ENCODE measurements at places on chromosomes 2 and 18.

- H3K4me3 ChIP-seq, result no peak overlapping the region
- no peaks in the 10 kb centered on the region for H3K27me3 ChIP-seq
- no peak for DNase-seq
- H3K4me1 ChIP-seq, result peaks cover 7% of the 10 kb centered on the region
- H3K36me3 ChIP-seq, result no peaks in the 10 kb centered on the region
- no peak overlapping the region for H3K27ac ChIP-seq
Measured at GRCh38 chr2:120809151-120809550, 73.5 kb downstream of the GLI2 start.

DNA sequence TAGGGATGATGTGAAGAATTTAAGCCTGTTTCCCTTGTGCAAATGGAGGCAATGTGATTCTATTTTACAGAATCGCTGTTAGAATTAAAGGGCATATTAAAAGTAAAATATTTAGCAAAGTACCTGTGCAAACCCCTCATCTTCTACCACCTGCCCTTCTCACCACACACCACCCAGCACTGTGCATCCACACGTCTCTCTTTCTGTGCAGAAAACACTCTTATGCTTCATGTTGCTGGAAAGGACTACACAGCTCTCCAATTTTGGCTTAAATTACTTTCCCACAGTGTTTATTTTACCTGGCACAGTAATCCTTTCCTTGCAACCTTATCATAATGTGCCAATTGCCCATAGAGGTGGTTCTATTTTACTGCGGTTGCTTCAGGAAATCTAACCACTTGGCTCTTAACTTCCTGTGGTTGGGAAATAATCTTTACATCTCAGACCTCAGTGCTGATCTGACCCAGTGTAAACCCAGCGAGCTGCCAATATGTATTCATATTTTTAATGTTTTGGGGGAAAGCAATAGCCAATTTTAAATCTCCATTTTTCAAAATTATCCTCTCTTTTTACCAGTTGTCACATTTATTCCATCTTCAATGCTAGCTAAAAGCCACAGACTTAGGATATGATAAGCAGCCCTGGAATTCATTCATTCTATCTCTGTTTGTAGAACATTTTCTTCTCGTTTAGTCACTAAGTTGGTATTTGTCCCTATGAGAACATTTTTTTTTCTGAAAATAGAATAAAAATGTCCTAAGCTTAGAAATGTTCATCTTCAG lies 250.9 kb downstream of the DSEL start:
- no peak for DNase-seq
- no peaks in the 10 kb centered on the region for H3K4me1 ChIP-seq
- H3K27ac ChIP-seq, result no peak overlapping the region
- no peak overlapping the region for H3K4me3 ChIP-seq

GRCh38 chr2:64769392-64770044 lies 115.8 kb upstream of the SERTAD2 start:
- H3K27ac ChIP-seq, result no peak overlapping the region

DNA sequence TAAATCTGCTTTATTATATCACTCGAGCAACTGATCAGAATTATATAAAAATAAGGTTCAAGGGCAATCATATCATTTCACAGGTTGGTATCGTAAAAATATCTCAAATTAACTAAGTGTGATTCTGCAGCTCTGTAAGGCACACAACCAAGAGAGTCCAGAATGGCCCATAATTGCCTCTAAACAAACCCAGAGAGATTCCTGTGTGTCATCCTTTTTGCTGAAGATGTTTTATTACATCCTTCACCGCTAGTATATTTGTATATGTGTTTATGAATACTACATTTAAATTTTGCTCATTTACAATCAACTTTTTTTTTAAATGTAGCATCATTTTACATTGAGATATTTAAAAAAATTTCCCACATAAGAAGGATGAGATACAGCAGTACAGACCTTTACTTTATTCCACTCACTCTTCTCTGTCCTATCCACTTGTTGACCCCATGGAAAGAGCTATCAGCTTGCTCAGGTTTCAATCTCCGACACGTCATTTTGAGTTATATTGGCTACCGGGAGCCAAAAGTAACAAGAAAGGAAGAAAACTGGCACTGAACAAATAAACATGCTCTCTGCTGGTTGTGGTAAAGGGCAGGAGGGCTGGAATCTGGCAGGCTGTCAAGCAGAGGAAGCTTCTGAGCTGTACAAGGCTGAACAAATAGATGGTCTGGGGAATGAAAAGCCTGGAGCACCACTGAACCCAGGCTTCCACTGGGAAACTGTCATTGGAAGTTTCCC lies 23.1 kb downstream of the PLA2R1 start:
- H3K4me3 ChIP-seq, result no peak overlapping the region
- no peak for DNase-seq
- no peak overlapping the region for H3K27ac ChIP-seq
- no peaks in the 10 kb centered on the region for H3K27me3 ChIP-seq

DNA sequence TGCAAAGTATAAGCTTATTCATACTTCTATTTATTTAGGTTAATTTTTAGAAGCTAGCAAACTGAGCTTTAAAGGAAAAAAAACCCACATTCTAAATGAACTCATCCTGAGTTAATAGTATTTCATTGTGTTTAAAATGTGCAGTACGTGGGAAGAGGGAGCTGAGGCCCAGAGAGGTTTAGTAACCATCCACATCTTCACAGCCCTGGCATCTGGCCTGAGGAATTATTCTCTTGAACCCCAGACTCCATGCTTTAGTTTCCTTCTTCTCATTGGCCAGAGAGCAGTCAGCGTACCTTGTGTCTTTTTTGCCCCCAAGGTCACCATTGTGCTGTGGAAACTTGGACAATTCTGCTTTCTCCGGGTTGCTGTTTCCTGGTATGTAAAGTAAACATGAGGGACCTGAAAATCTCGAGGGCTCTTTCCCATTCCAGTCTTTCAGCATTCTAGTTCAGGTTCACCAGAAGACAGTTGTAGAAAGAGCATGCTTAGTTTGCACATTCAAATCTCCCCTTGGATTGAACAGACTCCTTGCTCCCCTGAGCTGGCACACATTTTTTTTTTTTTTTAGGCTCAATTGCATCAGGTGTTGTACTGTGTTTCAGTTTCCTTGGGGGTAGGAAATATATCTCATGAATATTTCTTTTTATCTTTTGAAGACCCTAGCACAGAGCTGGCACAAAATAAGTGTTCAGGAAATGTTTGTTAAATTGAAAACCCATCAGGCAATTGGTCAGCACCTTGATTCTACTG lies 81.4 kb downstream of the MYCN start:
- no peak overlapping the region for H3K4me3 ChIP-seq
- peaks cover 4% of the 10 kb centered on the region for H3K27me3 ChIP-seq
- peaks cover 55% of the 10 kb centered on the region for H3K4me1 ChIP-seq
- no peaks in the 10 kb centered on the region for H3K36me3 ChIP-seq
- no peak for DNase-seq

DNA sequence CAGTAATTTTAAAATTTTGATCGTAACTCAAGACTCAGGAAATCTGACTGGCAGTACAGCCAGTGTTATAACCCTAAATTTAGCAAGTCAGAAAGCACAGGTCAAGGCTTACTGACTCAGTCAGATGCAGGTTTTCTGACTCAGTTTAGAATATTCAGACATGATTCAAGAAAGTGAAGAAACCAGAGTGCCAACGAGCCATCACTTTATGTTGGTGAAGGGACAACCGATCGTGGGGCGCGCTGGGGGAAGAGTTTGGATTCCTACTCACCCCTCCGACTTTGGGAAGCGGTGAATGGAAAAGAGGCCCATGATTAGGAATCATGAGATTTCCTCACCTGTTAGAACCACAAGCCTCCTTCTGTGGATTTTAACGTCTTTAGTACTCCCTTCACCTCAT lies 998 bp downstream of the RNF149 start:
- H3K27me3 ChIP-seq, result no peaks in the 10 kb centered on the region
- peak overlapping the region; percentile 87 for H3K4me3 ChIP-seq
- H3K36me3 ChIP-seq, result peaks cover 8% of the 10 kb centered on the region
- DNase-seq, result no peak

- no peak for DNase-seq
- H3K4me3 ChIP-seq, result no peak overlapping the region
- no peaks in the 10 kb centered on the region for H3K27me3 ChIP-seq
- no peaks in the 10 kb centered on the region for H3K36me3 ChIP-seq
- H3K4me1 ChIP-seq, result peaks cover 30% of the 10 kb centered on the region
Measured at GRCh38 chr18:25177631-25178030, 174.3 kb downstream of the ZNF521 start.

GRCh38 chr2:71045865-71046548 lies 22.4 kb upstream of the NAGK start:
- H3K27me3 ChIP-seq, result peaks cover 29% of the 10 kb centered on the region
- H3K4me1 ChIP-seq, result peaks cover 25% of the 10 kb centered on the region
- H3K4me3 ChIP-seq, result no peak overlapping the region

- no peak for DNase-seq
- H3K4me1 ChIP-seq, result no peaks in the 10 kb centered on the region
- no peaks in the 10 kb centered on the region for H3K36me3 ChIP-seq
- H3K27me3 ChIP-seq, result peaks cover 14% of the 10 kb centered on the region
- H3K4me3 ChIP-seq, result no peak overlapping the region
- H3K27ac ChIP-seq, result no peak overlapping the region
Measured at GRCh38 chr2:71166812-71167211, 36.4 kb downstream of the MPHOSPH10 start.

DNA sequence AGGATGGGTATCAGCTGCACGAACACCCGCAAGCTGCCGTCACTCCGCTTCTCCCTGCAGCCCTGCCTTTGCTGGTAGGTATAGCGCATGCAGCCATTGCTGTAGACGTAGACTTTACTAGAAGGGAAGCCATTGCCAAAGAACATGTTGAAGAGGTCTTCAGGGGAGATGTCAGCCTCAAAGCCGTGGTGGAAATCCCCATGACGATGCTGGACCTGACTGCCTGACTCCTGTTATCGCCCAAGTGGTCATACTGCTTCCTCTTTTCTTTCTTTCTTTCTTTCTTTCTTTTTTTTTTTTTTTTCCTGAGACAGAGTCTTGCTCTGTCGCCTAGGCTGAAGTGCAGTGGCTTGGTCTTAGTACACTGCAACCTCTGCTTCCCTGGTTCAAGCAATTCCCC lies 68.7 kb upstream of the SPRED2 start:
- H3K4me3 ChIP-seq, result no peak overlapping the region
- no peaks in the 10 kb centered on the region for H3K36me3 ChIP-seq
- no peak overlapping the region for H3K27ac ChIP-seq
- H3K27me3 ChIP-seq, result no peaks in the 10 kb centered on the region

- no peak overlapping the region for H3K27ac ChIP-seq
- DNase-seq, result no peak
- H3K36me3 ChIP-seq, result no peaks in the 10 kb centered on the region
Measured at GRCh38 chr2:50612306-50612705, 419.6 kb downstream of the NRXN1 start.

DNA sequence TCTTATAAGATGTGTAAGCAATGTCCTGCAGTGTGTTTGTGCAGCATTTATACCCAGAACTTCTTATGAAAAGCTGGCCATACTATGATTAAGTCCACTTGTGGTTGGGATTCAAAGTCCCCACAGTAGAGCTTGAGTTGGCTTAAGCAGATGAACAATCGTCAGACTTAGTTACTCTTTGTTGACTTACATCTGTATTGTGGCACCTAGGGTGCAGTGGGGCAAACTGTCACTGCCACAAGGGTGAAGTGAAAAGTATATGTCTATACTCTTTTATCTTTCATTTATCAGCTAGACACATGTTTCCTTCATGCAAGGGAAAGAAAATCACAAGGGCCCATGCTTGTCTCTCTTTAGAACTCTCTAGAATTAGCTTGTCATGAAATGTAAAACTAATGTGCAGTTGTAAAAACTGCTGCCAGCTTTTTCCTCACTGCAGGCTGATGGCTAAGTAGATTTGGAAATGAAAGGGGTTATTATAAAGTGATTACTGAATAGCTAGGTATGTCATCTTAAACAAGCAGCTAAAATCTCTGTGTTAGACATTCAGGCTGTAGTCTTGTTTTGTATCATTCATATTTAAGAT lies 474.5 kb downstream of the PTPRM start:
- H3K27me3 ChIP-seq, result no peaks in the 10 kb centered on the region
- H3K27ac ChIP-seq, result no peak overlapping the region
- DNase-seq, result no peak
- no peaks in the 10 kb centered on the region for H3K36me3 ChIP-seq

DNA sequence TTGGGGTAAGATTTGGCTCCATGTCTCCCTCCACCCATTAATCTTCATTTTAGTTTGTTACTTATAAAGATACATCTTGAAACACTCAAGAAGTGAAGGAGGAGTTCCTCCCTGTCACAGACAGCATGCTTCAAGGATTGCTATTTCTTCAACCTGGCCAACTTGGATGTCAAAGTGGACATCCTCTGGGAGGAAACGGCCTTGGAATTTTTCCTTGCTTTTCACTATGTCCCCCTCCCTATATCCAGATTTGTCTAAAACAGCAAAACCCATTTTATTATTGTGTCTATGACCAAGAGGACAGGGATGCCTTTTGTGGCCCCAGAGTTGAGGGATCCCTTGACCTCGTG lies 242.9 kb downstream of the LPIN1 start:
- no peaks in the 10 kb centered on the region for H3K36me3 ChIP-seq
- no peak for DNase-seq
- H3K27ac ChIP-seq, result no peak overlapping the region
- no peak overlapping the region for H3K4me3 ChIP-seq

- no peaks in the 10 kb centered on the region for H3K4me1 ChIP-seq
- H3K27me3 ChIP-seq, result no peaks in the 10 kb centered on the region
Measured at GRCh38 chr2:208757364-208757763, 350.8 kb downstream of the PTH2R start.

DNA sequence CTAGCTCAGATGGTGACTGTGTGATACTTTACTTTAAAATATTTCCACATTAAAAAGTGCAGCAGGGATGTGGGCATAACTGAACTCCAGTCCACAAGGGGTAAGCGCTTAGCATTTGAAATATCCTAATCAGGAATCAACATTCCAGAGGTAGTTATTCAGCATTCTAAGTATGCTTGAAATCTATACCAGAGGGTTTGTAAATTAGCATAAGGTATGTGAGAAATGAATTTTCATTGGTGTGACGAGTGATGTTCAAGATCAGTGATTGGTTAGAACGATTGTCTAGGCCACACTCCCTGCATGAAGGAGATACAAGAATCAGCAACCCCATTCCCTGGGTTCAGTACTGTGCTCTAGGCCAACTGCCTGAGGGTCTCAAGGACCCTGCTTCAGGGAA lies 42.6 kb downstream of the MAPK4 start:
- H3K36me3 ChIP-seq, result no peaks in the 10 kb centered on the region
- H3K27me3 ChIP-seq, result no peaks in the 10 kb centered on the region
- DNase-seq, result no peak
- H3K4me1 ChIP-seq, result no peaks in the 10 kb centered on the region
- no peak overlapping the region for H3K4me3 ChIP-seq

GRCh38 chr2:218169757-218170546 lies 3.2 kb upstream of the CXCR1 start:
- H3K36me3 ChIP-seq, result no peaks in the 10 kb centered on the region
- H3K27ac ChIP-seq, result no peak overlapping the region
- DNase-seq, result no peak
- peaks cover 45% of the 10 kb centered on the region for H3K27me3 ChIP-seq
- peaks cover 5% of the 10 kb centered on the region for H3K4me1 ChIP-seq

DNA sequence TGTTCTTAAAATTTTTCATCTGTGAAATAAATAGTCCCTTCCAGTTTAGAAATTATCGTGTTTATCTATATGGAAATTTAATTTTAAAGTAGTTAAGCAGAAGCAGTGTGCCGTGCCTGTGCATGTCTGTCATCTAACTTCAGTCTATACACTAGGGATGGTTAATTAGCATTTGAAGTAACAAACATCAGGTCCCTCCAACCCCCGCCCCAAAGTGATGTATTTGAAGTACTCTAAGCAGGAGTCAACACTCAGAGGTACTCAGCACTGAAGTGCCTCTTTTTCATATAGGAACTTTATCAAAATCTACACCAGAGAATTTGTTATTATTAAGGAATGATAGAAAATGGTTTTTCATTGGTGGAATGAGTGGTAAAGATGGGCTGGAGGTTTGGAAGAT lies 33.0 kb downstream of the LANCL1 start:
- H3K4me3 ChIP-seq, result no peak overlapping the region
- H3K27ac ChIP-seq, result no peak overlapping the region
- H3K27me3 ChIP-seq, result no peaks in the 10 kb centered on the region
- peaks cover 41% of the 10 kb centered on the region for H3K36me3 ChIP-seq

Measured in neural crest cell (in vitro differentiated cells).